Sciatic nerve (tissue), 2 donors: ENCODE measurements at places on chromosomes 3 and 15. TPM values are rescaled to one million over a fixed set of nuclear protein-coding genes. Genes with fewer than 3 reads are reported as not detected.

Gene SNX33
- total RNA-seq: 33.2 TPM

Gene TMOD2
- 148 TPM for total RNA-seq

DNA sequence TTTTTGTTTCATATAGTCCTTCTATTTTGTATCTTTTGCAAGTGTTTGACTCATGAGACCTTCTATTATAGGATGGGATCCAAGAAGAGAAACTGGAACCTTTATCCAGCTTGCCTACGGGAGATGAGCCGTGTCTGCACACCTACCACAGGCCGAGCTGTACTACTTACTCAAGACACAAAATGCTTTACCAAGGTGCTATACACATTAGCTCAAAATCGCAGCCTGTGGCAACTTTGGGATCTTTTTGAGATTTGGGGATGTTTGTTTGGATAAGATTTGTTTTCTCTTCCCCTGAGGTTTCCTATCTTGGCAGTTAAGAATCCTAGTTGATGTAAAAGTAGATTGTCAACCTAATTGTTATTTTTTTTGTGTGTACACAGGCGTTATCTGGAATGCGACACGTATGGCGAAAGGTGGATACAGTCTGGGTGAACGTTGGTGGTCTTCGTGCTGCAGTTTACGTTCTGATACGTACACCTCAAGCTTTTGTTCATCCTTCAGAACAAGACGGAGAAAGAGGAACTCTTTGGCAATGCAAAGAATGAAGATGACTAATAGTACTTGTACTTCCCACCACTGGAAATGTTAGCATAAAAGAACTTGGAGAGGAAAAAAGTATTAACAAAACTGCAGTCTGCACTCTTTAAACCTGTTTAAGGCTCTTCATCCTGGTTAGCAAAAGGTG lies 13.1 kb upstream of the SETD5 start:
- no peak for DNase-seq

- DNase-seq: no peak
Observed at GRCh38 chr3:124620600-124621063, 109.6 kb upstream of the UMPS start.

- no peak for DNase-seq
Observed at GRCh38 chr3:177820683-177821316, 623.5 kb upstream of the TBL1XR1 start.

Gene ZIC1
- 3.8 TPM for total RNA-seq

GRCh38 chr3:168653255-168653654 lies 557.5 kb upstream of the GOLIM4 start:
- no peak for DNase-seq

Gene NTRK3
- 28.4 TPM for total RNA-seq

DNA sequence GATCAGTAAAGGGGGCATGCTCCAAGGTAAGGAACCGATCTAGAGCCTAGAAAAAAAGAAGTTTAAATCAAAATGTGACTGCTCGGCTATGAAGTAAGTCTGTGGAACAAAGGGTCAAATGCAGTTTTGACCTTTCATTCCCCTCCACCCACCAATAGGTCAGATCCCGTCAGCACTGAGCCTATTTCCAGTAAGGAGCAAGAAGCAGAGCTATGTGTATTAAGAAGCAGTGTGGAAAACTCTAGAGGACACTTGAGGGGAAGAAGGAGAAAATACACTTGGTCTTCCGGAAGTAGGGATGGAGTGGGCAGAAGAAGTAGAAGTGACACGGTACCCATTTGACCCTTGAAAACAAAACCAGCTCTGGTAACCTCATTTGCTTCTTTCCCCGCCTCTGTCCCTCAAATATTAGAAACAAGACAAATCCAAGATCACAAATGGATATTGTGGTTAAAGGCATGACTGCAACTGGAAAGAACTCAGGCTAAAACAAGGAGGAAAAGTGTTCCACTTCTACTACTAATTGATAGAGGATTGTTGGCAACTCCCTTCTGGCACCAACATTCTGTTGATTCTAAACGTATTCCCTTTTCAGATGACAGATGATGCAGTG lies 888.3 kb upstream of the NR2F2 start:
- DNase-seq: no peak

Gene STRA6
- 0.76 TPM for total RNA-seq

- no peak for DNase-seq
Observed at GRCh38 chr3:89467898-89468363, 360.5 kb downstream of the EPHA3 start.

- no peak for DNase-seq
Observed at GRCh38 chr3:32956750-32957570, 5.5 kb downstream of the CCR4 start.

DNA sequence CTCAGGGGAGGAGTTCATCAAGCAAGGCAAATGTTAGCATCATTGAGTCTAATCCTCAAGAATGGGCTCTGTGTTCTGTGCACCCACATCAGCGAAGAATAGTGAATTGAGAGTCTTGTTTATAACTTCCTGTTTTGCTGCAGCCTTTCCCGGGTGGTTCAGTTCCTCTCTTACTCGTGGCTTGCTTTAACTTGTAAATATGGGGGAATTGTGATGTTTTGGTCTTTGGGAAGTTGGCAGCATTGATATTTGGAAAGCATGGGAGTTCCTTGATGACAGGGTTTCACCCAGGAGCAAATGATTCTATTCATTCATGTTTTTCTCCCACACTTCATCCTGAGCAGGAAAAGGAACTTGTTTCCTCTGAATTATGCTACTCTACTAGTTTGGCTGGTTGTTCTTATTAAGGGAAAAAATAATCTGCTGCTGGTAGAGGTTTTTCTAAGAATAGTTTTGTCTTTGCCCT lies 40.4 kb downstream of the GPD1L start:
- no peak for DNase-seq

GRCh38 chr3:167772992-167773391 lies 37.5 kb downstream of the SERPINI1 start:
- DNase-seq: no peak

DNA sequence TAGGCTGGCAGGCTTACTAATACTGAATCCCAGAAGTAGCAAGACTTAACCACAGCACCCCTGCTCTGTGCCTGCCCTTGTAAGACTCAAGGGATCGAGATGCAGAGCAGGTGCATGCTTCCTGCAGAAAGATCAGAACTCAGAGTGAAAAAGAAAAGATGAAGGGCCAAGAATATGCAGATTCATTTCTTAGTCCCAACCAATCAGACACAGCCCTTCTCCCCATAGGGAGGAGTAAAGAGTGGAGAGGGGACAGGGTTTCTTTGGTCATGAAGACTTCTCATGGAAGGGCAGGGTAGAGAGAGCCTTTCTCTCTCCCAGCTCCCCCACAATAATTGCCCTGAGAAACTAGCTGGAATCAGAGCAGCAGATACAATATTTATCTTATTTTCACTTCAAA lies 105.6 kb upstream of the MB21D2 start:
- DNase-seq: no peak

- DNase-seq: no peak
Observed at GRCh38 chr3:56302417-56302816, 165.8 kb downstream of the ERC2 start.

Gene RASL12
- total RNA-seq: 23.0 TPM

Gene MESP1
- total RNA-seq: 2.1 TPM
